Stimulated activated CD8-positive, alpha-beta memory T cell treated with anti-CD3 and anti-CD28 coated beads, Interleukin-4, amount 100 ng/mL, for 24 hours (primary cell): ENCODE measurements at places on chromosomes 6 and 20.

- DNase-seq: no peak
Measured at GRCh38 chr20:9139106-9139833, 70.4 kb downstream of the PLCB4 start.

DNA sequence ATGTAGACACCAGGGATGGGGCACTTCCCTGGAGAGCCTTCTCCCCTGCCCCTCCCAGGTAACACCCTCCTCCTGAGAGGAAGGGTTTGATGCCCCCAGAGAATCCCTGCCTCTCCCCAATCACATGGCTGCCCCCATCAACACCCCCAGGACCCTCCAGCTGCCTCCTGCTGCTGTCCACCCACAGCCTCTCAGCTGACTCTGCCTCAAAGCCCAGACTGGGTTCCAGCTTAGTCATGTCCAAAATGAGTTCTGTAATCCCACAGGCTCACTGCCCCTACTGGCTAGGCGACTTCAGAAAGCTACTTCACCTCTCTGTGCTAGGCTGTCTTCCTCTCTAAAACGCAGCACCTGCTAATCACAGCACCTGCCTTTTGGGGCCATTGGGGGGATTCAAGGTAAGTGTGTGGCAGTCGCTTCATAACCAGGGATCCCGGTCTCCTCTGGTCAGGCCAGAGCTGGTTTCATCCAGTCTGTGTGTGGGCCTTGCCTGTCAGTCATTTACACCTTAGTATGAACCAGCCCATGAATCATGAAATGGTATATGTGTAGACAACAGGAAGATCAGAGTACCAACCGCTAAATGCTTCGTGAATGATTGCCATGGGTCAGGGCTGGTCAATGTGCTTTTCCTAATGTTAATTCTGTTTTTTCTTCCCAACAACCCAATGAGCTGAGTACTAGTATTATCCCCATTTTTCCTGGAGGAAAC lies 40.4 kb downstream of the TFEB start:
- DNase-seq: no peak

DNA sequence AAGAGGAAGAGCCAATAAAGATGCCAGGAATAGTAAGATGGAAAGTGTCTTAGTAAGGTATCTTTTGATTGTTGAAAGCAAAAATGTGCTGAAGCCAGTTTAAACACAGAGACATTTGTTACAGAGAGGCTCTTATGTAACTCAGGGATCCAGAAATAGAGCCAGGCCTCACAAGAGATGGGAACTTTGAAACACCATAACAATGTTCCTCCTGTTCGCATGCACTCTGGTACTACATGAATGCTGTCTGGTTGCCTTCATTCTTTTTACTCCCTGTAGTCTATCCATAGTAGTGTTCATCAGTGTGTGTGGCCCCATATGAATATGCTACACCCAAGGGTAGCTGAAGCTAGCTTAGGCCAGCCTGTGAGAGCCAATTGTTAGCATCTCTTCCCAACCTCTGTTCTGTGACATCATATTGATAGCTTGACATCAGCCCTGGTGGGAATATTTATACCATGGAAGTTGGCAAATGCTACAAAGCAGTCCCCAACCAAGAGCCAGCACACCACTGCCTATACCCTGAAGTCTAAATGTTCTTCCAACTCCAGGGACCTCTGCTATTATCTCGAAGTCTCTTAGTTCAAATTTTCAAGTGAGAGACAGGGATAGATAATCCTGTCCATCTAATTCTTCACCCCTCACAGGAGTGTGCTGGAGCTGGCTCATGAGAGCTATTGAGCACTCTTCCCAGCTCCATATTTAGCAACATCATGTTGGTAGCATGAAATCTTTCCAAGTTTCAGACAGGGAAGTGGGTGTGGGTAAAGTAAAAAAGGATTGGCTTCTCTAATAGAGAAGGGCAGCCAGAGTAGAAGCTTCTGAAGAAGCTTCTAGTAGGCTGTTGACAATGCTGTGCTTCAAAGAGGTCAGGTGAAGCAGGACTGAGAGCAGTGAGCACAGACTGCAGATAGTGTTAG lies 7.0 kb downstream of the NDUFAF5 start:
- no peak for DNase-seq

- no peak for DNase-seq
Measured at GRCh38 chr20:63360850-63361518, at the start of gene CHRNA4. Gene CHRNA4 (minus strand): TSS chr20:63361349. CDS start chr20:63361165, 184 bp downstream.

- DNase-seq: no peak
Measured at GRCh38 chr6:142846883-142847287, 98.1 kb downstream of the HIVEP2 start.

GRCh38 chr20:51139891-51140290 lies 117.0 kb upstream of the KCNG1 start:
- no peak for DNase-seq

DNA sequence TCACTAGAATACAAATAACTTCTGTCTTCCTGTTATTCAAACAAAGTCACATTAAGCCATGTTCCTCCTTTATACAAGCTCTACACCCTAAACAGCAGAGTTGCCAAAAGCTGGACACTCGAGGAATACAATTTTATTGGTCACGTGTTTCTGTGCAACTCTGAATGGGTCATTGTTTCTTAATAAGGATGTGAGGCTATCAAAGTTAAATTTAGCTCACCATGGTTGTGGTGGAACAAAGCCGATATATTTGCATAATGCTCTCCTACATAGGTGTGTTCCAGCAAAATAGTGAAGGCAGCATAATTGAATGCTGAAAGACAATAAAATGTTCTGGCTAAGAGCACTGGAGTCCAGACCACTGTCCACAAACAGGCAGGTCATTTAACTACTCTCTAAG lies 36.9 kb upstream of the CD2AP start:
- DNase-seq: no peak
